ENCODE measurements at places on chromosomes 7 and 10. TPM values are rescaled to one million over a fixed set of nuclear protein-coding genes. Genes with fewer than 3 reads are reported as not detected.

PPP1R17 gene
- not detected for total RNA-seq

FAM171A1 gene
- total RNA-seq = 3.9 TPM

WNT8B gene
- total RNA-seq = 0.27 TPM

PTF1A gene
- not detected for total RNA-seq

CTAGE4 gene
- total RNA-seq = 2.3 TPM

PAPOLB gene
- total RNA-seq = not detected

ACTR3C gene
- 11.7 TPM for total RNA-seq

CFAP69 gene
- not detected for total RNA-seq

SRGN gene
- total RNA-seq = 215 TPM

ANKRD61 gene
- 0.18 TPM for total RNA-seq

CEP55 gene
- 73.1 TPM for total RNA-seq

TWIST1 gene
- total RNA-seq = 0.18 TPM
